ENCODE measurements at places on chromosomes 7 and 10.

DNA sequence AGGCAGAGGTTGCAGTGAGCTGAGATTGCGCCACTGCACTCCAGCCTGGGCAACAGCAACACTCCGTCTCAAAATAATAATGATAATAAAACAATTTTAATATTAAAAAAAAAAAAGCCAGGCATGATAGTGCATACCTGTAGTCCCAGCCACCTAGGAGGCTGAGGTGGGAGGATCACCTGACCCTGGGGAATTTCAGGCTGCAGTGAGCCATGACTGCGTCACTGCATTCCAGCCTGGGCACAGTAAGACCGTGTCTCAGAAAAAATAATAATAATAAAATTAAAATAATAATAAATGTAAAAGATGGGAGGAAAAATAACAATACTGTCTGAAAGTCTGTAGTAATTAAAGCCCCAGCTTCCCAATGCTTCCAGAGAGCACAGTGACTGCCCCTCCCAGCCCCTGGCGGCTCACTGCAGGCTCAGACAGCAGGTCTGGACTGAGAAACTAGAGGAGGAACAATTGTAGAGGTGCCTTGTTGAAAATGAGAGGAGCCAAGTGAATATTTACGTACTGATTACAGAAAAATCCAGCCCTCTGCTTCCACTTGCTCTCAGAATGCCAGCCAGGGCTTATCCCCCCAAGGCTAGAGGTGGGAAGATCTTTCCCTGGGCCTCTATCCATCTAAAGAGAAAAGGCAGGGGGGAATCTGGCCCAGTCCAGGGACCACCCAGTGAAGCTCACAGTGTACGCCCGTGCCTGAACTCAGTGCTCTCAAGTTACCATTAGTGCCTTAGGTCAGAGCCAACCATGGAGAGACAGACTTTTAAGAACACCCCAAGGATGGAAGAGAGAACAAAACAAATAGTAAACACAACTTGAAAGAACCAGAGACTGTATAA lies 112.8 kb downstream of the PARD3 start:
- DNase-seq = no peak

DNA sequence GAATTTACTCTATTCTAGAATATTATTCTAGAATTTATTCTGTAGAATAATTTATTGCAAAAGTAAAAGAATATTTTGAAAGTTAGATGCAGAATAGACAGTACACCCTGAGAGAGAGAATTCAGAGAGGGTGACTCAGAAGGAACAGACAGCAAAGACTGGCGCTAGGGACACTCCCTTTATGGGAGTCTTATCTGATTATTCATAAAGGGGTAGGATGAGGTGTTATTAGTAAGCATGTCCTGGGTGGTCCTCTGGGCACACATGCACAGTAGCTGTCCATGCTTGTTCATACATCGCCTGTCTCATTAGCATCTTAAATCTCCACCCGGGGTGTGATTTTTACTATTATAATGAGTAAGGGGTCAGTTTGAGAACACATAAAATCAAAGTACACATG lies 100.1 kb downstream of the XPNPEP1 start:
- no peak for DNase-seq

- peak; percentile 37 for DNase-seq
Observed at GRCh38 chr7:28005075-28005846, 175.3 kb downstream of the JAZF1 start.

- no peak for DNase-seq
Observed at GRCh38 chr10:102982296-102982695, 64.2 kb downstream of the CNNM2 start.

- peak; percentile 35 for DNase-seq
Observed at GRCh38 chr7:139771001-139771956, 6.5 kb downstream of the HIPK2 start.

GRCh38 chr10:5198386-5198785 lies 1.7 kb downstream of the AKR1C4 start:
- peak; percentile 37 for DNase-seq

DNA sequence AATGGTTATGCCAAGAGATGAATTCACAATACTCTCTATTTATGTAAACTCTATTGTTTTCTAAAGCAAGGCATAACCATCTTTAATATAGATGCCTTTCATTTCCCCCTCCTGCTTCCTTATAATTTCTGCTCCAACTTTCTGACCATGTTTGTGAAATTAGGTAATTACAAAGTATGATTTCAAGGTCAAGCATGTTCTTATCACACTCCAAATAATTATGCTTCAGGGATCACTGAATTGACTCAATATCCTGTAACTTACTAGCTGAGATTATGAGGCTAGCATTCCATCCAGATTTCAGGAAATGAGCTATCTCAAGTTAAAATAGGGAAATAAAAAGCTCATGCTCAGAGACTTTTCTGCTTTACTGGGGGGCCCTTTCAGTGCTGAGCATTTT lies 655.9 kb upstream of the IGFBP3 start:
- DNase-seq = peak; percentile 44

- no peak for DNase-seq
Observed at GRCh38 chr7:106606120-106606519, 54.8 kb downstream of the CCDC71L start.

DNA sequence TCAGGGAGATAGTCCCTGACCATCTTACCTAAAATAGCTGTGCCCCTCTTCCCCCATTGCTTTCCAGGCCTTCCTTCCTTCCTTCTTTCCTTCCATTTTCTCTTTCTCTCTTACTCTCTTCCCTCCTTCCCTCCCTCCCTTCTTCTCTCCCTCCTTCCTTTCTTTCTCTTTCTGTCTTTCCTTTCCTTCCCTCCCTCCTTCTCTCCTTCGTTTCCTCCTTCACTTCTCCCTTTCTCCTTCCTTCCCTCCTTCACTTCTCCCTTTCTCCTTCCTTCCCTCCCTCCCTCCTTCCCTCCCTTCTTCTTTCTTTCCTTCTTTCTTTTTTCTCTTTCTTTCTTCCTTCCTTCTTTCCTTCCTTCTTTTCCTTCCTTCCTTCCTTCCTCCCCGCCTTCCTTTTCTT lies 24.6 kb upstream of the MKX start:
- DNase-seq = no peak

- no peak for DNase-seq
Observed at GRCh38 chr10:110821508-110821907, 50.2 kb upstream of the PDCD4 start.

Data from AG10803 (cell line).